ENCODE measurements at places on chromosomes 11 and 22.

- no peaks in the 10 kb centered on the region for H3K36me3 ChIP-seq
- no peak overlapping the region for H3K4me3 ChIP-seq
- H3K4me1 ChIP-seq = no peaks in the 10 kb centered on the region
- H3K27me3 ChIP-seq = no peaks in the 10 kb centered on the region
- no peak overlapping the region for H3K27ac ChIP-seq
Measured at GRCh38 chr11:126475014-126475991, 119.8 kb downstream of the ST3GAL4 start.

DNA sequence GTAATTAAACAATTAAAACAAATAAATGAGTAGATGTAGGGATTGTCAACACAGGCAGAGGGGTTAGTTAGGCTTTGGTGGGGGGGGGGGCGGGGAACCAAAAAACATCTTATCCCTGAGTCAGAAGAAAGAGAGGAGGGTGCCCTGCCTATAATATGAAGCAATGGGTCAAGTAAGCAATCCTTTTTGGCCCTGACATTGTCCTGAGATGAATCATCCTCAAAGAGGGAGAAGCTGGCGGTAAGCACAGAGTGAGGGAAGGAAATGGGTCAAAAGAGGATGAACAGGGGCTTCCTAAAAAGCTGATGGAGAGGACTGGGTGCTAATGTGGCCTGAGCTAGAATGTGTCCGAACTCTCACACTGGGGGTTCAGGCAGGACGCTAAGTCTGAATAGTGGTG, 4.7 kb downstream of the OLFML1 start:
- H3K4me1 ChIP-seq = no peaks in the 10 kb centered on the region
- DNase-seq = no peak
- no peak overlapping the region for H3K27ac ChIP-seq

- H3K4me1 ChIP-seq = no peaks in the 10 kb centered on the region
- no peak overlapping the region for H3K27ac ChIP-seq
- no peak for DNase-seq
- no peaks in the 10 kb centered on the region for H3K27me3 ChIP-seq
- no peaks in the 10 kb centered on the region for H3K36me3 ChIP-seq
- no peak overlapping the region for H3K4me3 ChIP-seq
Measured at GRCh38 chr11:12126344-12127019, 16.1 kb downstream of the MICAL2 start.

GRCh38 chr11:8768625-8769333, 86.2 kb downstream of the RPL27A start:
- H3K4me3 ChIP-seq = no peak overlapping the region
- H3K27ac ChIP-seq = no peak overlapping the region
- H3K27me3 ChIP-seq = no peaks in the 10 kb centered on the region
- no peak for DNase-seq

DNA sequence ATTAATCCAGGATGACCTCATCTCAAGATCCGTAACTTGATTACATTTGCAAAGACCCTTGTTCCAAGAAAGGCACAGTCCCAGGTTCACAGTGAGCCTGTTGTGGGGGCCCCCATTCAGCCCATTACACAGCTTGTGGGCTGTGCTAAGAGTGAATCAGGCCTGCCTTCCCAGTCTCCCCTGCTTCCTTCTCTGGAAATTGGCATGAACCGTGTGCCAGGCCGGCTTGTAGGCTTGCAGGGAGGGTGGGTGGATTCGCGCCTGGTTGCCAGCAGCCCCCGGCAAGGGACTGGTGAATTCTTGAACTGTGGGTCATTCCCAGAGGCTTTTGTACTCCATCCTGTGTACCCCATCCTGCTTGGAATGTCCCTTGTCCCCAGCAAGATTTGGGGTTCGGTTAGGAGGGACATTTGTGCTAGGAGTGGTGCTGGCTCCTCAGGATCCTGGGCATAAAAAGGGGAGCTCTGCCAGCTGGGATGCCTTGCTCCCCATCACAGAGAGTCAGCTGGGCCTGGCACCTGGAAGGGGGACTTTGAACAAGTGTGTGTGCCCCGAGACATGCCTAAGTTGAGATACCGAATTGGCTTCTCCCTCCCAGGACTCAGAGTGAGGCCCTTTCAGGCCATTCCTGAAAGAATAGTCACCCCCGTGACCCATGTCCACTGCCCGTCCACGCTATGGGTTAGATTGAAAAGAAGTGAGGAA, 818.2 kb downstream of the BRD1 start:
- DNase-seq = no peak
- no peak overlapping the region for H3K27ac ChIP-seq
- no peaks in the 10 kb centered on the region for H3K4me1 ChIP-seq
- H3K36me3 ChIP-seq = no peaks in the 10 kb centered on the region
- H3K4me3 ChIP-seq = no peak overlapping the region

DNA sequence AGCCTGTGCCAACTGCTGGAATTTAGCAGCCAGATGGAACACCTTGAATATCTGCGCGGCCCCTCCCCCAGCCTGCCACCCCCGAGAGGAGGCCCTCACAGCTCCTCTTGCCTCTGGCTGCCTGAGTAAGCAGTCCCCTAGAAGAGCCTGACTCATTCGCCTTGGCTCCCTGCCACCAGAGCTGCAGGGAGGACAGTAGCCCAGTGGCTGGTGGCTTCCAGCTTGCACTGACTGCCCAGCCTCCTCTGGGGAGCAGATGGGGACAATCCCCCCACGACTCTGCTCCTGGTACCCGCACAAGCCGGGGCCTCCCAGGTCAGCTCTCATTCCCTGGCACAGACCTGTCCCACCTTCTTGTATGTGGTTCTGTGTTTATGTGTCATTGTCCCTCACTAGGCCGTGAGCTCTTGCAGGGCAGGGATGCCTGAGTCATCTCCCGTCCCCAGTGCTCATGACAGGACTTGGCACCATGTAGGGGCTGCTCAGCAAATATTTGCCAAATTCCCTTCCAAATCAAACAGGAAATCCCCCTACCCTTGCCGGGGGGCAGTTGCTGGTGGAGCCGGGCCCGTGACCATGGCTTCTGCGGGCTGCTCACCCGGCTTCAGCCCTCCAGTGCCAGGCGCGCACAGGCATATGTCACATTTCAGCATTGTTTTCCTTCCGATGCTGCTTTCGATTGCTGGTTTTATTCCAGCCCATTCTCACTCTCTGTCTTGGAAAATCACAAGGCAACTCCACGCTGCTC, 43.6 kb downstream of the CACNG2 start:
- peaks cover 4% of the 10 kb centered on the region for H3K27me3 ChIP-seq
- no peak overlapping the region for H3K4me3 ChIP-seq
- no peaks in the 10 kb centered on the region for H3K4me1 ChIP-seq
- no peak overlapping the region for H3K27ac ChIP-seq
- no peak for DNase-seq

- H3K4me1 ChIP-seq = no peaks in the 10 kb centered on the region
- H3K27me3 ChIP-seq = no peaks in the 10 kb centered on the region
- H3K27ac ChIP-seq = no peak overlapping the region
- no peak overlapping the region for H3K4me3 ChIP-seq
Measured at GRCh38 chr22:47816121-47816862, 1053.8 kb downstream of the TBC1D22A start.

DNA sequence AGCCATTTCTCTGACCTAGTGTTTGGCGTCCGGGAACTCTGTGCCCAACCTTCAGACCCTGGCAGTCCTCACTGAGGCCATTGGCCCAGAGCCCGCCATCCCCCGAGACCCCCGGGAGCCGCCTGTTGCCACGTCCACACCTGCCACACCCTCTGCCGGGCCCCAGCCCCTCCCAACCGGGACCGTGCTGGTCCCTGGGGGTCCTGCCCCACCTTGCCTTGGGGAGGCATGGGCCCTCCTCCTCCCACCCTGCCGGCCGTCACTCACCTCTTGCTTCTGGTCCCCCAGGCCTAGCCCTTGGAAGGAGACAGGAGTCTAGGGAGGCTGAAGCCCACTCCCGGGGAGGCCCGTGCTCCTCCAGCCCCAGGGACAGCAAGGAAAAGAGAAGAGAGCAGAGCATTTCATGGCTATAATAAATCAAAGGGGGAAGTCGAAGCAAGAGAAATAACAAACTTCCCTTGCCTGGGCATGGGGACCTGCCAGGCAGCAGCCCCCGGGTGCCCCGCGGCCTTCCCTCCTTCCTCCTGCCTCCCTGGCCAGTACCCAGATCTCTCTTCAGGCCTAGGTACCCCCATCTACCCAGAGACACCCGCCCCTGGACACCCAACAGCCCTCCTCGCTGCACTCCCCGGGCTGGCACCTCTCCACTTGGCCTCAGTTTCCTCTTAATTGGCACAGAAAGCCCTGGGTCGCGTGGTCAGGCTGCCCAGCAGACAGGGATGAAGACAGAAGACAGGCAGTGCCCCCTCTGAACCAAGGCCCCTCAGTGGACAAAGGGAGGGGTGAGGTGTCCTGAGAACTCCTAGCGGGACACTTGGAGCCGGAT, 13.0 kb upstream of the SLC39A13 start:
- H3K27ac ChIP-seq = peak overlapping the region; percentile 73
- H3K27me3 ChIP-seq = no peaks in the 10 kb centered on the region
- DNase-seq = no peak
- peaks cover 43% of the 10 kb centered on the region for H3K4me1 ChIP-seq

Measured in effector memory CD4-positive, alpha-beta T cell (primary cell).